Activated T-cell treated with anti-CD3 and anti-CD28 coated beads, Interleukin-2, amount 50 U/mL, for 4 hours (primary cell): ENCODE measurements at places on chromosomes 12 and 14.

GRCh38 chr14:106633721-106634120, 1107.3 kb downstream of the TMEM121 start:
- no peak for DNase-seq

GRCh38 chr12:85626784-85627171, 209.4 kb downstream of the RASSF9 start:
- DNase-seq: no peak

DNA sequence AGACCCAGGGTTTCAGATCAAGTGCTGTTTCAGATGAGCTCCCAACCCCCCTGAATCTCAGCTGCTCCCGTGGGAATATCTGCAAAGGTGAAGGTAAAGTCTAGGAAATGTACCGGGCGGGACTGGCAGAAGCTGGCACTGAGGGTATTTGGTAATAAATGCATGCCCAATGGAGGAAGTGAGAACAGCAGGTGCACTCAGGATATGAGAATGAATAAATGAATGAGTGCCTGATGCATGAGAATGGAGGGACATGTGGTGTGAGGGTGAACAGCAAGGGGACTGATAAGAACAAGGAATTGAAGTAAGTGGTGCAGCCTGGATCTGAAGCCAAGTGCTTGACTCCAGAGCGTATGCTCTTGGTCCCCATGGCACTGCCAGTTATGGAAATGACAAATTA, 11.6 kb downstream of the RAPGEF3 start:
- DNase-seq: no peak

DNA sequence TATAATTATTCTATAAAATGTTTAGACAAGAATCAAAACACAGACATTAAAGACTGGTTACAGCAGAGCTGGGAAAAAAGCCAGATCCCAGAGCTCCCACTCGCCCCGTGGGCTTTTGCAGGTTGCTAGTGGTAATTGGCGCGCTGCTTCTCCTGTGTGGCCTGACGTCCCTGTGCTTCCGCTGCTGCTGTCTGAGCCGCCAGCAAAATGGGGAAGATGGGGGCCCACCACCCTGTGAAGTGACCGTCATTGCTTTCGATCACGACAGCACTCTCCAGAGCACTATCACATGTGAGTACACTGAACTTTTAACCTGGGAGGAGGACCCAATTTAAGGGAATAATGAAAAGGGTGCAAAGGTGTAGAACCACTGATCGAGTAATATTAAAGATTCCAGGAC, 7.5 kb downstream of the TMEM52B start:
- DNase-seq: no peak

GRCh38 chr14:104271391-104271790, 133.0 kb downstream of the KIF26A start:
- DNase-seq: no peak
